HT1080 (cell line): ENCODE measurements at places on chromosomes 5 and 9. TPM values are rescaled to one million over a fixed set of nuclear protein-coding genes. Genes with fewer than 3 reads are reported as not detected.

CDC25C gene
- total RNA-seq, result 14.0 and 15.5 TPM in 2 replicates

PAXX gene
- total RNA-seq, result 68.0 and 77.8 TPM in 2 replicates

ROPN1L gene
- total RNA-seq, result 0.40 TPM in 1 of 2 replicates, not detected in the other

ZNF354B gene
- total RNA-seq, result 4.3 and 6.1 TPM in 2 replicates

DNM1 gene
- total RNA-seq, result 12.9 and 18.9 TPM in 2 replicates

GOLM1 gene
- 47.3 and 52.5 TPM in 2 replicates for total RNA-seq

EIF4E1B gene
- not detected in 2 replicates for total RNA-seq

ARSI gene
- 0.20 and 0.82 TPM in 2 replicates for total RNA-seq

IL11RA gene
- 4.8 and 6.2 TPM in 2 replicates for total RNA-seq

FBXL17 gene
- total RNA-seq, result 4.5 and 6.6 TPM in 2 replicates

LHX6 gene
- total RNA-seq, result 0.77 and 1.4 TPM in 2 replicates

FLT4 gene
- total RNA-seq, result 0.03 and 0.31 TPM in 2 replicates

PLAC8L1 gene
- total RNA-seq, result not detected in 2 replicates

CSF1R gene
- 2.3 and 3.9 TPM in 2 replicates for total RNA-seq

RIC1 gene
- 13.2 and 14.4 TPM in 2 replicates for total RNA-seq

PRRX2 gene
- not detected in 2 replicates for total RNA-seq

C5orf63 gene
- total RNA-seq, result 0.37 and 1.9 TPM in 2 replicates

AHRR gene
- 2.1 and 2.4 TPM in 2 replicates for total RNA-seq

COX7C gene
- 442 and 495 TPM in 2 replicates for total RNA-seq

HMMR gene
- total RNA-seq, result 67.6 and 71.2 TPM in 2 replicates
